ENCODE measurements at places on chromosomes 11 and 22. TPM values are rescaled to one million over a fixed set of nuclear protein-coding genes. Genes with fewer than 3 reads are reported as not detected.

The IGLL5 gene
- not detected for total RNA-seq

The MAPK11 gene
- 9.9 TPM for total RNA-seq

The RHOD gene
- total RNA-seq = 24.5 TPM

The KDM4E gene
- total RNA-seq = not detected

The LYVE1 gene
- 0.05 TPM for total RNA-seq

The THAP7 gene
- total RNA-seq = 11.4 TPM

The PYGM gene
- not detected for total RNA-seq

DNA sequence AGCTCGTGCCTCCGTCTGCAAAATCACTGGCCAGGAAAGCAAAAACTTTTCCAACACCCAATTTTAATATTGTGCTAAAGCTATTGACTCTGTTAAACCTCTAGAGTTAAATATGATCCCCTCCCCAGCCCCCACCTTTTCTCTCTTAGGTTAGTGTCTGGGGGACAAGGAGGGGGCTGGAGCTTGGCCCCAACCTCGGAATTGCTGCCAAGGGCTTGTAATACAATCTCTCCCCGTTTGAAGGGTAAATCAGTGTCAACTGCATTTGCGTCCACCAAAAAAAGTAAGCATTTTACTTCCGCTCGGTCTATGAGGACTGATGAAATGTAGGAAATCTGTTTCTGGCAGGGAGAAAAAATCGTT is at the start of gene GAS2:
GAS2 (plus strand) TSS at position 287 of the 363 bp plus-strand sequence. CDS start 8,259 bp downstream, outside the sequence.
- DNase-seq = no peak

DNA sequence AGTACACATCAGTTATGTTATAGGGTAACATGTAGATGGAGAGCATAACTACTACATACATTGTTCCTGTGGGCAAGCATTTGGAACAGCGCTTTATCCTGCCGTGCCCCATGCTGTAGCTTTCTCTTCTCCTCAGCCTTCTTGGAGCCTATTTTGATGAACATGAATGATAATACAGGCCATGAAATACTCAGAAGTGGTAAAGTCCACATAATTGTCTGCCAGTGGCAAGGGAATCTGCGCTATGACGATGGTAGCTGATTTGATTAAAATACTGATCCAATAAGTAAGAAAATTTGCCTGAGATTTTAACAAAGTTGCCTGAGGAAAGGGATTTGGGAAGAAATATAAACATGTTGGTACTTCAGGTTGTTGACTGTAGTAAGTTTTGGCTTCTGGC is 23.3 kb downstream of the ALKBH3 start:
- no peak for DNase-seq

DNA sequence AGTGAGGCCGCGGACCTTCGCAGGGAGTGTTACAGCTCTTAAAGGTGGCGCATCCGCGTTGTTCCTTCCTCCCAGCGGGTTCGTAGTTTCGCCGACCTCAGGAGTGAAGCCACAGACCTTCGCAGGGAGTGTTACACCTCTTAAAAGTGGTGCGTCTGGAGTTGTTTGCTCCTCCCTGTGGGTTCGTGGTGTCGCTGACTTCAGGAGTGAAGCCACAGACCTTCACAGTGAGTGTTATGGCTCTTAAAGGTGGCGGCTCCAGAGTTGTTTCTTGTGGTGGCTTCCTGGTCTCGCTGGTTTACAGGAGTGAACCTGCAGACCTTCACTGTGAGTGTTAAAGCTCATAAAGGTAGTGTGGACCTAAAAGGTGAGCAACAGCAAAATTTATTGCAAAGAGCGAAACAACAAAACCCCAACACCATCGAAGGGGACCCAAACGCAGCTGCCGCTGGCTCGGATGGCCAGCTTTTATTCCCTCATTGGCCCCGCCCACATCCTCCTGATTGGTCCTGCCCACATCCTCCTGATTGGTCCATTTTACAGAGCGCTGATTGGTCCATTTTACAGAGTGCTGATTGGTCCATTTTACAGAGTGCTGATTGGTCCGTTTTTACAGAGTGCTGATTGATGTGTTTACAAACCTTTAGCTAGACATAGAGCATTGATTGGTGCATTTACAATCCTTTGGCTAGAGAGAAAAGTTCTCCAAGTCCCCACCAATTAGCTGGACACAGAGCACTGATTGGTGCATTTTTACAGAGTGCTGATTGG is 1.2 kb upstream of the TMEM45B start:
- DNase-seq = no peak

- peak; percentile 33 for DNase-seq
These were observed 5.4 kb downstream of the PDE2A start for GRCh38 chr11:72668629-72669347.

- no peak for DNase-seq
These were observed 21.0 kb downstream of the PARVB start for GRCh38 chr22:44045145-44045544.

- DNase-seq = peak; percentile 88
These were observed 129.1 kb downstream of the EHF start for GRCh38 chr11:34749666-34750659.

DNA sequence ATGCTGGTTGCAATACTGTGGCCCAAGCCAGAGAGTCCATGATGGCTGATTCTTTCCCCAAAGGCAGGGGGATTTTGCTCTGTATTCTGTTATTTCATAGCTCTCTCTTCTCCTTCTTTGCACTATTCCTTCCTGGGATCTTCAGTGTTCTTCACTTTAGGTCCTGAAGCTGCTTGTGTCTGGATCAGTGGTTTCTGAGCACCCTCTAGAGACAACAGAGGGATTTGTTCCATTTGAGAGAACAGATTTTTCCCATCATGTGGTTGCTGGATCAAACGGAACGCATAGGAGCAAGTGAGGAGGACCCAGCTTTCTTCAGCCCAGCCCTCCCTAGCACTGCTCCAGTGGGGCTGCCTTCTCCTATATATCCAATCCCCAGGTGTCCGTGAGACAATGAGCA is 68.7 kb upstream of the SYN3 start:
- peak; percentile 12 for DNase-seq

DNA sequence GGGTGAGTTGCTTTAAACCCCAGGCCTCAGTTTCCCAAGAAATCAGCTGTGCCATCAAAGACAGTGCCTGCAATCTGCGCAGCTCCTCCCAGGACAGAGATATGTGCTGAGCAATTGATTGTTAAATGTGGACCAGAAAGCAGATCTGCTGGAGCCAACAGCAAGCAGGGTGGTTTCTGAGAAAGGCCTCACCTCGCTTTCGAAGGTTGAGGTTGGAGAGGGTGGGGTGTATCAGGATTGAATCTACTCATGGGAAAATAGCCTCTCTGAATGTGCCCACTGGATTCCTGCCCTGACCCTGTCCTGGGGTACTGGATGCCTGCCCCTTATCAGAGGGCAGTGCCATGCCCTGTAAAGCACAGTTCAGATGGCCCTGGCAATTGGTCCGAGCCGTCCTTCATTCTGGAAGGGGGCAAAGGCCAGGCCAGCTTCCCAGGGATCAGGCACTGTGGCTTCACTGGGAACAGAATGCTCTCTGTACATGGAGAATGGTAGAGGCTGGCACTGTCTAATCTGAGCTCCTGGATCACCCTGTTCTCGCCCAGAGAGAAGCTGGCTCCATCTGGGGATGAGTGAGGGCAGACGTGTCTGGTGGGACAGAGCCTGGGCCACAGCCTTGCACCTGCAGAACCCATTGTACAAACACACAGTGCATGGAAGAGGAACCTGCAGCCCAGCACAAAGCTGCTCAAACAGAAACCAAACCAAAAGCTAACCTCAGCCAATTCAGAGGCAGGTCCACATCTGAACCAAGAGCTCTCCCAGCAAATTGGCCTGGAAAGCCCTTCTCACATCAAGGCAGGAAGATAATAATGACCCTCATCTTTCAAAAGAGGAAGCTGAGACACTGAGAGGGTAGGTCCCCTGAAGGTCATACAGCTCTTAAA is 15.2 kb downstream of the DHCR7 start:
- no peak for DNase-seq

DNA sequence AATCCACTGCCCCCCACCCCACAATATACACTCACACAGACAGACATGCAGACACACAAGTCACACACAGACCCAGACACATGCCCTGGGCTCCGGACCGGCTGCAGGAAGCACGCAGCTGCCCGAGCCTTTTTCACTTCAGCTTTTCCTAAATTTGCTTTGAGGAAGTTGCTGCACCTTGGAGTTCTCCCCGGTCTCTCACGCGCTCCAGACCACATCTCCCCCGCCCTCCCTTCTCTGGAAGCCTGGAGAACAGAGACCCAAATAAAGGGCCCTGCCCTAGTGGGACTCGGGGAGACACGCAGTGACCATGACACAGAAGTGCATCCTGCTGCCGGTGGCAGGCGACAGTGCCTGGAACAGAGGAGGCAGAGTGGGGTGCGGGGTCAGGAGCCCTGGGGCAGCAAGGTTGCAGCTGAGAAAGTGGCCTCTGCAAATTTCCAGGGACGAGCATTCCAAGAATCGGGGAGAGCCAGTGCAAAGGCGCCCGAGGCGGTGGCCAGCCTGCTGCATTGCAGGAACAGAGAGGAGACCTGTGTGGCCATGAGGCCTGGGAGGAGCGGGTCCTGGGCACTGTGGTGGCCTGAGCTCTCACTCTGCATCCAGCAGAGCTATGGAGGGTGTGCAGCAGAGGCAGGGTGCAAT is 19.1 kb downstream of the RPL3 start:
- DNase-seq = no peak
